ENCODE measurements at places on chromosomes 16 and 17.
A peak's percentile ranks its signal among the peaks of the same experiment; 100 is the strongest.

DNA sequence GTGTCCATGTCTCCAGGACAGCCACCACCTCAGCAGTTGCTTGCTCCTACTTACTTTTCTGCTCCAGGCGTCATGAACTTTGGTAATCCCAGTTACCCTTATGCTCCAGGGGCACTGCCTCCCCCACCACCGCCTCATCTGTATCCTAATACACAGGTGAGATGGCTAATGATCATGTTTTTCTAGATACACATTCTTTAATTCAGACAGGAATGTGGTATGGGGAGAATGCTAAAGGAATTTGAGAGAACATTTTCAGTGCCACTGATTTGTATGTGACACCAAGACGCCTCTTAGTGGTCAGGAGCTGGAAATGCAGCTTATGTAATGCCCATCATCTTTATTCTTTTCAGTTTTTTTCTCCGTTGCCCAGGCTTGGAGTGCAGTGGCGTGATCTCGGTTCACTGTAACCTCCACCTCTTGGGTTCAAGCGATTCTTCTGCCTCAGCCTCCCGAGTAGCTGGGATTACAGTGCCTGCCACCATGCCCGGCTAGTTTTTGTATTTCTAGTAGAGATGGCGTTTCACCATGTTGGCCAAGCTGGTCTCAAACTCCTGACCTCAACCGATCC is 8.9 kb upstream of the RAPGEFL1 start:
- DNase-seq = peak; percentile 57

DNA sequence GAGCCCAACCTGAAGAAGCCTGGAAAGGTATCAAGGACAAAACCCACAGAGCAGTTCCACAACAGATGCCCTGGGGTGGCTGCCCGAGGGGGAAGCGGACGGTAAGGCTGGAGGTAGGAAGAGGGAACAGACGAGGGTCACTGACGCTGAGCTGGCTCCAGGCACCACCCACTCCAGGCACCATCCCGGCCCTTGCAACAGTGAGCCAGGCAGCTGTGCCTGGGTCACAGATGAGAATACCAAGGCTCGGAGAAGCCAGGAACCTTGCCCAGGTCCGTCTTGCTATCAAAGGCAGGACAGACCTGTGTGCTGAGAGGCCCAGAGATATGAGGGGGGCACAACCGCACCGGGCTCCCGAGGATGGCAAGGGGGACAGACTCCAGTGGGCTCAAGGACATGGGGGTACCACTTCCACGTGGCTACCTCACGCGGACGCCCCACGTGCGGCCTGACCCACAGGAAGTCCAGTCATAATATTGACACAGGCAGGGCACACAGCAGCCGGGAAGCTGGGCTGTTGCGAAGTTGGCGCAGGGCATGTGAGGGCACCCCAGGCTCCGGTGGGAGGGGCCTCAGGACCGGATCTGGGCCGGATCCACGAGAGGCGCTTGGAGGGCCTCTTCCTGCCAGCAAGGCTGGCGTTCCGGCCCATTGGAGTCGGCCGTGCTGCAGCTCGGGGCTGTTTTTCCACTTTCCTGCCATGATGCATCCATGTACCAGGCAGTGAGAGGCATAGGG is 29.9 kb downstream of the PEMT start:
- no peak for DNase-seq

GRCh38 chr17:17366941-17367875 is 64.0 kb downstream of the NT5M start:
- DNase-seq = no peak

GRCh38 chr17:58377661-58378060 is 25.7 kb upstream of the SUPT4H1 start:
- no peak for DNase-seq

GRCh38 chr17:49157784-49158183 is 25.2 kb downstream of the B4GALNT2 start:
- no peak for DNase-seq

DNA sequence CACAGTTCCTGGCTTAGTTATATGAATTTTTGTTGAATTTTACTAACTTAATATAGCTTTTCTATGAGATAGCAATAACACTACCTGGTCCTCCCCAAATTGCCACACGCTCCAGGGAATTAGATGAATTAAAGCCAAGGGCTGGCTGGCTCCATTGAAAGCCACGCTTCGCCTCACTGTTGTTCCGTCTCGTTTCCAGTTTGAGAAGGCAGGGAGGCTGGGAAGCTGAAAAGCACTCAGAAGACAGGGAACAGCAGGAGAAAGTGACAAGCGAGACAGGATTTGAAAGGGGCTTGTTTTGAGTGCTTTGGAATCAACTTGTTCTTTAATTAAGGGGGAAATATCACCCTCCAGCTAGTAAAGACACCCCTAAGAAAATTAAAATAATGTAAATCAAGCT is 425.3 kb downstream of the CA10 start:
- no peak for DNase-seq

DNA sequence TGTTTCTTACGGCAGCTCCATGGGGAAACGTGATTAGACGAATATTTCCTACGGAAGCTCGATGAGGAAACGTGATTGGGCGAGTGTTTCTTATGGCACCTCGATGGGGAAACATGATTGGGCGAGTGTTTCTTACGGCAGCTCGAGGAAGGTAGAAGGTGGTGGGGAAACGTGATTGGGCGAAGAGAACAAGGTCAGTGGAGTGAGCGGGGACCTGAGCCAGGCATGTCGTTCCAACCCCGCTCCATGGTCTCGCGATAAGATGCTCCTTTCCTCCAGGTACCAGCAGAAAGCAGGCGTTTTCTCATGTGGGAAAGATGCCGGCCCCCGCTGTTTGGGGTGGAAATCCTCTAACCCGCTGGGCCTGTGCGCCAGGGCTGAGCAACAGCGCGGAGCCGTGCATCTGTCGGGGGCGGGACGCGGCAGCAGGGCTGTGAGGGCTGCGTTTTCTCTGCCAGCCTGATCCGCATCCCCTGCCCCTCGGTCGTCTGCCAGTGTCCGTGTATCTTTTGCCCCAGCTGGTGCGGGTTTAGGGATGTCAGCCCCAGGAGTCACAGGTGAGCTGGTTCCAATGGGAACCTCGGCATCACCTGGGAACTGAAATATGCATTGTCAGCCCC is 25.6 kb upstream of the DOC2B start:
- DNase-seq = no peak

GRCh38 chr17:46930051-46930450 is 7.1 kb downstream of the GOSR2 start:
- no peak for DNase-seq

DNA sequence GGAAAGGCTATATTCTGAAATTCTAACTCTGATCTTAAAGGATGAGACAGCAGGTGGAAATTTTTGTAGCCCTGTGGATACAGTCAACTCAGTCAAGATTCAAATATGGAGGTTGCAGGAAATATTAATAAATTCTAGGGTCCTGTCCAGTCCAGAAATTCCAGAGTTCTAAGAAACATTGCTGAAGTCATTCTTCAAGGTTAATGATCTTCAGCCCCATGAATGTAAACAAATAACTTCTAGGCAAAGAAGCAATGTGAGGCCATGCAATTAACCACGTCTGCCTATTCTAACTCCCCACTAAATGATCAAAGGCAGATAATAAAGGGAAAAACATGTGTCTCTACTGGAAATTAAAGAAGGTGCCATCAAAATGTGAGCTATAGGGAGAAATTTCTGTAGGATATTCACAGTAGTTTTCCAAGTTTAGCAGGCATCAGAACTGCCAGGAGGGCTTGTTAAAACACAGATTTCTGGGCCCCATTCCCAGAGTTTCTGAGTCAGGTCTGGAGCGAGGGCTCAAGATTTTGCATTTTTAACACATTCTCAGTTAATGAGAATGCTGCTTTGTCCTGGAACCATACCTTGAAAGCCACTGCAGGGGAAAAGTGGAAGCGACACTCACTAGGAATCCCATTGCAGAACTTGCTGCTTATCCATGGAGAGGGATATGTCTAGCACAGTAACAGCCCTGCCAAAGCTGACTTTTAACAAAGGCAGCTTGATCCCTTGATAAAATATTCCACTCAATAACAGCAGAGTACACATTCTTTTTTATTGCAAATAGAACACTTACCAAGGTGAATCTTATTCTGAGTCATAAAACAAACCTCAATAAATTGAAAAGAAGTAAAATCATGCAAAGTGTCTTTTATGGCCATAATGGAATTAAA is 61.8 kb downstream of the DNAH3 start:
- no peak for DNase-seq

DNA sequence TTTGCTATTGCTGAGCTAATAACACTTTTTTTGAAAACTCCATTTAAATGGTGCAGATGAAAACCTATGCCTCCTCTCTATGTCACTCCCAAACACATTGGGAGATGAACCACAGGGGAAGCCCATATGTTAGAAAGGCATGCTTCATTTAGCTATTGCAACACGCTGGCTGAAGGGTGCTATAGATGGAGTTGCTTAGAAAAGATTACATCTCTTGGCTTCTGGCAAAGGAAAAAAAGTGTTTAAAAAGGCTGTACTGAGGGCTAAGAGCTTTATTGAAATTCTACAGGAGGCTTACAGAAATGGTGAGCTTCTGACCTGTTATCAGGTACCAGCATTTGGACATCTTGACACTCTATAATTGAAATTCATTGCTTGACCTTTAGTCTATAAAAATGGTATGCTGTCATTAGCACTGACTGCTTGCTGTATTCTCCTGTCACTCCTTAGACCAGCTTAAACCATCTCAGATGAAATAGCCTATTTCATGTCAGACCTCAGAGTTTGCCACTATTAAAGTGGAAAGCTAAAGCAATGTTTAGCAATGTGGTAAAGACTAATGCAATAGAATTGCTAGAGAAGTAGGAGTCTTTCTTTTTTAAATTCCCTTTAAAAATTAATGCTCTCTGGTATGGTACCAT is 503.9 kb downstream of the CDH11 start:
- no peak for DNase-seq

DNA sequence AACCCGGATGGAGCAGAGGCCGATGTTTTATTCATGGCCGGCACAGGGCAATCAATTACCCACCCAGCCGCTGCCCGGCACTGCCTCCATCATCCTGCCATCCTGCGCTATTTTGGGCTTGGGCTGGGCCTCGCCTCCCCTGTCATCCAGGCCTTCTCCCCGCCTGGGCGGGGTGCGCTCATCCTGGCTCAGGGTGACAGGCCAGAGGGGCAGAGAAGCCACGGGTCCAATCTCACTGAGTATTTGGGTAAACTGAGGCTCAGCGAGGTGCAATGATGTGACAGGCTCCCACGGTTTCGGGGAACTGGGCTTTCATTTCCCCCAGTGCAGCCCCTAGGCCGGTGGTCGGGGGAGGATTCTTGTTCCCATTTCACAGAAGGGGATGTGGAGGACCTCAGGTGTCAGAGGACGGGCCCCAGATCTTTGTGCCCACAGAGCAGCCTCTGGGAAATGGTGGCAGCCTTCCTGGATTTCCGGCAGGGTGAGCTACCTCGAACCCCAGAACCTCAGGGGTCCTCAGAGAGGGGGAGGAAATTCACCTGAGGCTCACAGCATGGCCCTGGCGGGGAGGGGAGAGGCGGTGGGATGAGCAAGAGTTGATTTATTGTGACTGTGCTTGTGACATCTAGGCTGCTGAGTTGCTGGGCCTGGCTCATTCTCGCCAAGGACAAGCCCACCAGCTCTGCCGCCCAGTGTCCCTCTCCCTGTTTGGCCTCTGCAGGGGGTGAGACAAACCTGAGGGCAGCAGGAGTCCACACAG is 23.8 kb upstream of the KCNJ12 start:
- DNase-seq = no peak

DNA sequence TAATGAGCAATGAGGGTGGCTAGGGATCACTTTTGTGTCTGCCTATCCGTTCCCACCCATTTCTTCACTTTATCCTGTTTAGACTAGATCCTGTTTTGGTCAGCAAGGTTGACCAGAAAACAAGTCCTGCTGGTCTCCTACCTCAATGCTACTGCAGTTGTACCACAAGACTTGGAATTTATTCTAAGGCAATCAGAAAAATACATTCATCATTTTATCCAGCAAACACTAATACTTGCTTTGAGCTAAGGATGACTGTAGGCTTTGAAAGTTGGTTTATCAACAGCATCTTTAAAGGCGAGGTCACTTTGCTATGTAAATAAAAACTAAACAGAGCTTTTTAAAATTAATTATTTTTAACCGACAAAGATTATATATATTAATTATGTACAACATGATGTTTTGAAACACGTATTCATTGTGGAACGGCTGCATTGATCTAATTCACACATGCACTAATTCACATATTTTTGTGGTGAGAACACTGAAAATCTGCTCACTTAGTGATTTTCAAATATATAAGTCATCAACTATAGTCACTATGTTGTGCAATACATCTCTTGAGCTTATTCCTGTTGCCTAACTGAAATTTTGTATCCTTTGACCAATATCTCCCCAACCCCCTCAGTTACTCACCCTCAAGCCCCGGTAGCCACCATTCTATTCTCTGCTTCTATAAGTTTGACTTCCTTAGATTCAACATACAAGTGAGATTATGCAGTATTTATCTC is 125.9 kb upstream of the HS3ST3A1 start:
- no peak for DNase-seq

DNA sequence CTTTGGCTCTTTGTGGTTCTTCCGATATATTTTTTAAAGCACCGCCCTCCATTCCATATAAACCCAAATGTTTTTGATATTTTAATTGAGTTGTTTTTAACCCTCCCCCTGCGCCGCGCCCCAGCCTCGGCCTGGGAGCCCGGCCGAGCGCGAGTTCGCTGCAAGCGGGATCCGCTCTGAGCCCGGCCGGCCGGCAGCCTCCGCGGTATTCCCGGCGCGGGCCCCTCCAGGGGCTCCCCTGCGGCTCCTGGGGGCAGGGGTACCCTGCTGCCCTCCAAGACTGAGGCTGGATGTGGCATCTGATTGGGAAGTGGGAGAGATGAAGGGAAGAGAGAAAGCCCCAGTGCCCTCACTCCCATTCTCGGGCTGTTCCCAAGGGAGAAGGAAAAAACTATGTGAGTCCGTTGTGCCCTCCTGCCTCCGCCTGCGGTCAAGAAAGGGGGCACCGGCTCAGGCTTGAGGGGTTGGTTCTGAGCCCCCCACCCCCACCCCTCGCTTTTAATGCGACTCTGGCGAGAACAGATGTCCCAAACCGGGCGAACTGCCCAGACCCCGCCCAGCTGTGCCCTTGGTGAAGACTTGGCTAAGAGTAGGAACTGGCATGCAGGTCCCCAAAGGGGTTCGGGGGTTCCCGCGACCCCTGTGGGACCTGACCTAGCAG is 8.6 kb downstream of the NEUROD2 start:
- no peak for DNase-seq

DNA sequence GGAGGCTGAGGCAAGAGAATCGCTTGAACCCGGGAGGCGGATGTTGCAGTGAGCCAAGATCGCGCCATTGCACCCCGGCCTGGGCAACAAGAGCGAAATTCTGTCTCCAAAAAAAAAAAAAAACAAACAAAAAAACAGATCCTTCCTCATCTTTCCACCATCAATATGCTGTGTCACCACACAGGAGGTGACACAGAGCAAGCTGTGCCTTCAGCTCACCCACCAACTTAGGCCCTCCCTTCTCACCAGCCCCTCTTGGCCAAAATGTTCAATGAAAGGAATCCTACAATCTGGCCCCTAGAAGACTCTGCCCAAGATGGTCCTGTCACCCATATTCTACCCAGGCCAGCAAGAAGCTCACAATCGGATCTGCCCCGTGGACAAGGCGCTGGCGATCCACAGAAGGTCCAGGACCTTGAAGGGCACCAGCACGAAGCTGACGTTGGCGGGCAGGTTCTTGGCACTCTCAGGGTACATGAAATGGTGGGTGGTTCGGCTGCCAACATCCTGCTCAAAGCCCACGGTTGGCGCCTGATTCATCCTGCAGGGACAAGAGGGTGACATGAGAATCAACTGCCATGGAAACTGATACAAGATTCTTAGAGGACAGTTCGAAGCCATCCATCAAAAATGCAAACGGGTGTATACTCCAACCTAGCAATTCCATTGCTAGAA is 41.4 kb downstream of the DDX19A start:
- no peak for DNase-seq
